ENCODE measurements at places on chromosomes 2 and 18.

DNA sequence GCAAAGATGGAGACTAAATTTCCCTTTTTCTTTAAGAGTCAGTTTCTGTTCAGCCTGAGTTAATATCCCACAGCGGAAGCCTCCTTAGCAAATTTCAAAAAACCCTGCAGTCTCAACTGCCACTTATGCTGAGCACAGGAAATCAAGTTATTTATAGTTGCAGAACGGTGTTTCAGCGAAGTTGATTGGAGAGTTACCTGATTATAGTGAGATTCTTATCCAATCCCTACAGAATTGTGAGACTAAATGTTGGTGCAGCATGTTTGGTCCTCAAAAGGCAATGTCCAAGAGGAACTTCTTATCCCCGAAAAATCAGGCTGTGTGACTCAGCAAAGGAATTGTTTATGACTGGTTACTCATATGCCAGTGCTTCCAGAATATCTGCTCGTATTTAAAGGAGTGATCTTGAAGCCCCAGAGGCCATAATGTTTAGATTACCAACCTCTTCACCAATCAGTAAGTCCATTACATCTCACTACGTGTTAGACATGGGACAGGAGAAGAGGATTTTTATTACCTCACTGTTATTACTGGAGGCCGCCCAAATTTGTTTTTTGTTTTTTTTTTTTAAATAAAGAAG, 67.9 kb downstream of the LRRFIP1 start:
- peak; percentile 86 for DNase-seq

- DNase-seq = no peak
Observed at GRCh38 chr2:51225377-51225776, 193.4 kb upstream of the NRXN1 start.

GRCh38 chr2:169877398-169877797, 50.1 kb downstream of the UBR3 start:
- peak; percentile 70 for DNase-seq

DNA sequence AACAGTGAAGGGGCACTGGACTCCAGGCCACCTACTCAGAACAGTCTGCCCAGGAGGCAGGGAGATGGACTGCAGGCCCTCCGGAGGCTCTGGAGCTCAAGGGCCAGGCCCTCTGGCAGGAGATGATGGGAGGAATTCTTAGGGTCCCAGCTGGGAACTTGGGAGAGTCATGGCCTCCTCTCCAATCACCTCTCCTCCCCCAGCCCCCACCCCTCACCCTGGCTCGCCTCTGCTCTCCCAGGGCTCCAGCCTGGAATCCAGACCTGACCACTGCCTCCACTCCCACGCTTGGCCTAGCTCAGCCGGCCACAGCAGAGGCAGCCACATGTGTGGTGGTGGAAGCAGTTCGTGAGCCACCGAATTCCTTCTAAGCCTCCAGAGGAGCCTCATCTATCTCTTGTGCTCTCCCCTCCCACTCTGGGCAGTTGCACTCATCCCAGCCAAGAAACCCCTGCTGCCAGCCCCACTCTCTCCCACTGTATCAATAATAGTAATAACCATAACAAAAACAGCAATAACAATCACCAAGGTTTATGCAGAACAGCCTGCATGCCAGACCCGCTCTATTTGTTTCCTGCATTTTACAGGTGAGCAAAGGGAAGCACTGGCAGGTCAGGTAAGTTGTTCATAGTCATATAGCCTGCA, 67.4 kb downstream of the TNS1 start:
- no peak for DNase-seq

GRCh38 chr2:148508878-148509287, 135.7 kb upstream of the EPC2 start:
- no peak for DNase-seq

DNA sequence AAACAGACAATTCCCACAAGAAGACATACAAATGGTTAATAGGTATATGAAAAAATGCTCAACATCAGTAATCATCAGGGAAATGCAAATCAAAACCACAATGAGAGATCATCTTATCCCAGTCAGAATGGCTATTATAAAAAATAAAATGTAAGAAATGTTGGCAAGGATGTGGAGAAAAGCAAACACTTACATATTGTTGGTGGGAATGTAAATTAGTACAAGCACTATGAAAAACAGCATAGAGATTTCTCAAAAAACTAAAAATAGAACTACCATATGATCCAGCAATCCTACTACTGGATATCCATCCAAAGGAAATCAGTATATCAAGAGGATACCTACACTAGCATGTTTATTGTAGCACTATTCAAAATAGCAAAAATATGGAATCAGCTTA, 186.6 kb downstream of the NOL4 start:
- no peak for DNase-seq

DNA sequence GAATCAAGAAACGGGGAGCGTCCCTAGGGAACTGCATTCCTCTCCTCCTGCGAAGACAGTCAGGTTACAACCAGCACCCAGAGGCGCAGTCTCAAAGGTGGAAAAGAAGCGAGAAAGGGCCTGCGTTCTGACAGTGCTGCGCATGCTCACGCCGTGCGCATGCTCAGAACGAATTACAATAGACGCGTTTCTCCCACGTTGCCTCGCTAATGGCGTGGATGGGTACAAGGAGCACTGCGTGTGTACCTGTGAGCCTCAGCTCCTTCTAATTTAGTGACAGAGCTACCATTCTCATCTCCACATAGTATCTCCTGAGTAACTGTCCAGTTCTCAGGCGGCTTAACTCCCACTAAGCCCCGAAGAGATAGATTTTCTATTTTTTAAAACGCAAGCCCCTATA, 448.8 kb downstream of the TXNL1 start:
- no peak for DNase-seq

DNA sequence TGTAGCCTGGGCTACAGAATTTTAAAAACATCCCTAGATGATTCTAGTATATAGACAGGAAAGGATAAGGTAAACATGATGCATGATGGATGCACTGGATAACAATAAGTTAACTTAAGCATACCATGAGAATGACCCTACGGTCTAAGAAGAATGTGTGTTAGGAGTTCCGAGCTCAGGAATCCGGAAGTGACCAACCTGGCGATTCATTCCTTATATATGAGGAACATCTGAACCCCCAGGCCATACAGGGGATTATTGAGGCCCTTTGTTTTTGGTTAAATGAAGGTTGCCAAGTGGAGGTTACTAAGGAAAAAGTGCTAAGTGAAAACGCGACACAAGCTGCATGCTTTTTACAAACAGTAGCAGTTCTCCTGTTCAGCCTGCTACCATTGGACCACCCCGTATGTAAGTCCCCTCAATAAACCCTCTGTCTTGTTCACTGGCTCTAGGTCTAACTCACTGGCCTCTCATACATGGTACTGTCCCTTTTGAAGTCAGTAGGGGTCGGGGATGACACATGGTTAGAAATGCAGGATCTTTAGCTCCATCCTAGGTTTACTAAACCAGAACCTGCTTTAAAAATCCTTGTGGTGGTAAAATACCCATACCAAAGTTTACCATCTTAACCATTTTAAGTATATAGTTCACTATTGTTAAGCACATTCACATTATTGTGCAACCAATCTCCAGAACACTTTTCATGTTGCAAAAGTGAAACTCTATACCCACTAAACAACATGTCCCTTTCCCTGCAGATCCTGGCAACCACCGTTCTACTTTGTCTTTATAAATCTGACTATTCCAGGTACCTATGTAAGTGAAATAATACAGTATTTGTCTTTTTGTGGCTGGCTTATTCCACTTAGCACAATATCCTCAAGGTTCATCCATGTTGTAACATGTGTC, 111.0 kb upstream of the MAP4K3 start:
- DNase-seq = no peak

DNA sequence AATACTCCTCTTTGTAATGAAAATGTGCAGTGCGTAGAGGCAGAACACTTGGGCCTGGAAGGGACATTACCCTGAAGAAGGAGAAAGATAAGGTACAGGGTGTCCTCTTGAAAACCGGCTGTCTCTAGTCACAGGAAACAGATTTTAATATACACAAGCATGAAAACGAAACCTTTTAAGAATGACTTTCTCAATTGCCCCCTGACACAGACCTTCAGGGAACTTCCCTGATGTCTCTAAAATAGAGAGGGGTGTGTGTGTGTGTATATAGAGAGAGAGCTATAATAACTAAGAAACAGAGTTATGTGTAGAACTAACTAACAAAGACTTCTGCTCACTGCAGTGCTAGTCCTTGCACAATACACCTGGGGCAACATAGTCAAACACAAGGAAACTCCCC, 780.0 kb downstream of the CNTNAP5 start:
- DNase-seq = no peak

DNA sequence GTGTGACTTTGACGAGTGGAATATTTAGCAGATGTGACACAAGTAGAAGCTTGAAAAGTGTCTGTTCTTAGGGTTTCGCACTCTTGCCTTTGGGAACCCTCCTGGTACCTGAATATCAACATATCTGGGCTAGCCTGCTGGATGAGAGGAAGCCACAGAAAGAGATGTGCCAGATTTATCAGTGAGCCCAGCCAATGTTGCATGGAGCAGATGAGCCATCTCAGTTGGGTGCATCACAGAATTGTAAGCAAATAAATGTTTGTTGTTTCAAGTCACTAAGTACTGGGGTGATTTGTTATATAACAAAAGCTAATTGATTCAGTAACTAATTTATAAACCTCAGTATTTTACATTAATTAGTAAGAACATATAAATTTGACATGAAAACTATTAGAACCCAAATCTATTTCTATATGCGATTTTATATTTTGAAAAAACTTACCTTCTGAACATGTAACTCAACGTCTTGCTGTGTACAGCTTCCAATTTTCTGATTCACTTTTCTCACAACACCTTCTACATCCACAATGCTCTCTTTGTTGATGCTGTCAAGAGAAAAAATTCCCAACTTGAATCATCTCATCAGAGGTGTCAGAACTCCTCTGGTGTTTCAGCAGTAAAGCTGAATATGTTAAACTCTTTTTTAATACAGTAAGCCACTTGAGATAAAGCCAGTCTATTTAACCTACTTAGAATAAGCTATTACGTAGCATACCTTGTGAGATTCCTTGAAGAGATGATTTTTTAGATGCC, 42.3 kb downstream of the DARS1 start:
- no peak for DNase-seq

DNA sequence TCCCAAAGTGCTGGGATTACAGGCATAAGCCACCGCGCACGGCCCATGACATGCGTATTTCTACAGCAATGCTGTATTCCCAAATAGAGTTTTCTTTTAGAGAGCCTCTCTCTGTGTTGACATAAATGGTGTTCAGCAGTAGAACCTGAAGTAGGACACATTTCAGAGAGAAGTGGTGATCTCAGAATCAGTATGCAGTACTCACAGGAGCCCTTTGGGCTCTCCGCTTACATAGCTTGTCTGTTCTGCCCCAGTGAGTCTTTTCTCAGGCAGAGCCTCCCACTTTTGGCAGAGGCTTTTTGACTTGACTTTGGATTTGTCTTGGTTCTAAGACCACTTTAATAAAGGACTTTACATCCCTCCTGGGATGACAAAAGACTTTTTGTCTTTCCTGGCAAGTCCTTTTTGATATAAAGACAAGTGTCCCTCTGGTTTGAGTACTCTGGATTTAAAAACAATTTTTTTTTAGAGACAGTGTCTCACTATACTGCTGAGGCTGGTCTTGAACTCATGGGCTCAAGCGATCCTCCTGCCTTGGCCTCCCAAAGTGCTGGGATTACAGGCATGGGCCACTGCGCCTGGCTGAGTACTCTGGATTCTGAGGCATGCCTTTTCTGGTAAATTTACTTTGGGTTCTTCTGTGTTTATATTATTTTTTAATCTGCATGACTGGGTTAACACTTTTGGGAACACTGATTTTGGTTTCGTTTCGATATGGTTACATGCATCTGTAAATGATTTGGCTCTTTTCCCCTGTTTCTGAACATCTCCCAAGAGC, 113.3 kb downstream of the SMAD2 start:
- DNase-seq = no peak

- DNase-seq = no peak
Observed at GRCh38 chr2:49359721-49360406, 205.5 kb upstream of the FSHR start.

- DNase-seq = no peak
Observed at GRCh38 chr2:213416832-213417231, 132.6 kb downstream of the SPAG16 start.

DNA sequence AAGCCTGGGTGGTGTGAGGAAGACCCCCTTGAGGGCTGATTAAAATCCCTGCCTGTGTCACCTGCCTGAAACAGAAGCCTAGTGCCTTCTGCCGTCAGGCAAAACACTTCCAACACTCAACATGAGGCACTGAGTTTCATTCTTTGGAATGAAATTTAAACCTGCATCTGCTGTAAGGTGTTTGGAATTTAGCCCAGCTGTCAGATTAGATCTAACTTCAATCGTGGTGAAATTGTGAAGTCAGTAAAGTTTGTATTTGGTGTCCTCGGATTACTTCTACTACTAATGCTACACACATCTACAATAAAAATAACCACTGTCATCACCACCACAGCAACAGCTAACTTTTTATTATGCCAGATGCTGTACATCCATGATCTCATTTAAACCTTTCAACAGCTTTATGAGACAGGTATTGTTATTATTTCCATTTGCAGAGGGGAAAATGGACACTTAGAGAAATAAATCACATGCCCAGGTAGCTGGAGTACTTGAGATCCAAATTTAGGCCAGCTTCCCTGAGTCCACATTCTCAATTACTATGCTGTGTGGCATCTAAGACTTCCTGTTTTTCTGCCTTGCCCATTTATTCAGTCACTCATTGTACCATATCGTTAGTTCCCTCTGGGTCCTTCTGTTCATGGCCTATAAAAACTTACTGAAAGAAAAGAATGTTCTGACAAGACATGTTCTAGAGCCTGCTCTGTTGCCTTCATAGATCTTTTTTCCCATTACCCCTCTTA, 98.2 kb upstream of the GCFC2 start:
- DNase-seq = peak; percentile 2

- no peak for DNase-seq
Observed at GRCh38 chr18:6571239-6571602, 156.5 kb upstream of the L3MBTL4 start.

DNA sequence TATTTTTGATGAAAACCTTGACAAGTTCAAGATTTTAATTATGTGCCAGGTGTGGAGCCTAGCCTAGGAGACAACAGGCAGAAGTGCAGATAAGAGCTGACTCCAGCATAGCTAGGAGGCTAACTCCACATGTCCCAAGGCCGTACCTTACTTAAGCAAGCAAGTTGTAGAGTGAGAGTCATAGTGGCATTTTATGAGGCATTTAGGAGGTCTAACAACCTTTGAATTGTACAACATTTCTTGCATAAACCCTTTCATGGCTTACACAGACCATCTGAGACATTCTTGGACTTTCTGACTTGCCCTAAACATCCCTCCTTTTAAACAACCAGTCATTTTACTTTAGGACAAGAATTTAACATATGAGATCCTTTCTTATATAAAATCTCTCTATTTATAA, 8.3 kb upstream of the SUCLG1 start:
- DNase-seq = no peak

DNA sequence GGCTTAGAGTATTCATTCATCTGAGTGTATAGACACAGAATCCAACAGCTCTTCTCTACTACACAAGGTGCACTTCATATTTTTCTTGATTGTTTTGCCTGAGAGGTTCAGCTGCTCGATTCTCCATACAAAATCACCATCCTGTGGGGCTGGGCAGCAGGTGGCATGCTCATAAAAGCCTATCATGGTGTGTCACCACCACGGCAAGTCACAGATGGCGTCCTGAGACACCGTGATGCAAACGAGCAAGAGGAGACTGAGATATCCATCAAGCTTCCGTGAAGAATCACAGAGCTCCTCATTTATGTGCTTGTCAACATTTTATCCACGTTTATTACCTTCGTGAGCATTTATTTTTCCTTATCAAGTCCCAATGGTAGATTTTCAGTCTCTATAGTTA, 22.4 kb upstream of the NRP2 start:
- no peak for DNase-seq
